Skin of body (tissue), 3 donors: ENCODE measurements at places on chromosomes 4 and X. TPM values are rescaled to one million over a fixed set of nuclear protein-coding genes. Genes with fewer than 3 reads are reported as not detected.

DNA sequence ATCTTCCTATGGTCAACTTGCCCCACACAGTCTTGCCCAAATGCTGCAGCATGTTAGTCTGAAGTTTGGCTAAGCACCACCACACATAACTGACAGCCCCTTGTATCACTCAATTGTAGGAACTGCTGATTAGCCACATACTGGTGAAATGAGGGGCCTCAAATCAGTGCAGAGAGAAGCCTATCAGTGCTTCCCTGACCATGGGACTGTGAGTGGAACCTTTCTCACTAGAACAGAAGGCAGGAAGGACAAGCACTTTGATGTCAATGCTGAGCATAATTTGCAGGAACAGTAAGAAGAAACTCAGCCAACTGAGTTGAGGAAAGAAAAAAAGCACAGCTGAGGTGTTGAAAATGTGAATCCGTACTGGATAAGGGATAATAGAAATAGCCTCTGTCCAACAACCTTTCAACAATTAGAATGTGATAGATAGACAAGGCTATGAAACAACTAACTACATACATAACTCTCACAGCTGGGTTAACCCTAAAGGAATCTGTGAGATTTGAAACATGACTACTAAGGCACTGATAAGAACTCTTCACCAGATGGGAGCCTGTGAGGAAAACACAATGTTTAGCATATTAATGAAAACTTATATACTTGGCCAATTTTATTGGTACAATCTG, 136.6 kb upstream of the SH3RF1 start:
- DNase-seq, result no peak

DNA sequence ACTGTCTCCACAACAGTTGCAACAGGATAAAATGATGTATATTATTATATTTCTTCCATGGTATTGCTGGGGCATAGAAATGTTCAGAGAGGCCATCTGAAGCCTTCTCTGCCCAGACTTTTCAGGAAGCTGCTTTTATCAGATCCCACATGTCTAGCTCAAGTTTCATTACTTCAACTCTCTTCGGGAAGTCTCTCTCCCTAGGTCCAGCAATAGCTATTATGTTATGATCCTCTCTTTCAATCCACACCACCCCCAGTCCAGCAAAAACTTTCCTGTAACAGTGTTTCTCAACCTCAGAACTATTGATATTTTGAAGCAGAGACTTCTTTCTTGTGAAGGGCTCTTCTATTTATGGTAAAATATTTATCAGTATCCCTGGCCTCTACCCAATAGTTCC, 44.9 kb downstream of the CXCL1 start:
- DNase-seq, result no peak

GRCh38 chrX:120790118-120790517, 85.5 kb downstream of the CT47B1 start:
- peak; percentile 73 for DNase-seq

The SYN1 gene
- 0.30 TPM for total RNA-seq

The TKTL2 gene
- total RNA-seq, result not detected

DNA sequence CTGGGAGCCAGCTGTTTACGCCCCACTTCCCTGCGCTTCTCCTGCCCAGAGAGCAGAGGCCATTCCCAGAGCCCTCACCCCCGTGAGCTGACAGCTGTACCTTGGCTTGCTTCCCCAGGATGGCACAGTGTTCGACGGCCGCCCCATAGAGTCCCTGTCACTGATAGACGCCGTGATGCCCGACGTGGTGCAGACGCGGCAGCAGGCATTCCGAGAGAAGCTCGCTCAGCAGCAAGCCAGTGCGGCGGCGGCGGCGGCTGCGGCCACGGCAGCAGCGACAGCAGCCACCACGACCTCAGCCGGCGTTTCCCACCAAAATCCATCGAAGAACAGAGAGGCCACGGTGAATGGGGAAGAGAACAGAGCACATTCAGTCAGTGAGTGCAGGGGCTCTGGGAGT, 77.7 kb downstream of the GPR143 start:
- DNase-seq, result no peak

The AWAT2 gene
- total RNA-seq, result 2.5 TPM

DNA sequence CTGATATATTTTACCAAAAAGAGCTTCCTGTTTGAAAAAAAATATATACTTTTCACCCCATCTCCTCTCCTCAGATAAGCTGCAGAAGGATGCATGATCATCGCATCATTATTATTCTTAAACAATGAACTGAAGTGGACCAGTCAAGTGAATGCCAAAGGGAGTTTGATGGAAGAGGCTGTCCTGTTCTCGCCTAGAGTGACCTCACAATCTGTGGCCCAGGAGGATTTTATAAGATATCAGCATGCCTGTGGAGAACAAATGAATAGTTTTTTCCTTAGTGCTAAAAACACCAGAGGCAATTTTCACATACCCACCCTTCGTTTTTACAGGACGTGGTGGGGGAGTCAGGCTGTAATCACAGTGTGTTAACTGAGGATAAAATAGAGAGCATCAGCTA, 112.7 kb downstream of the USP46 start:
- no peak for DNase-seq

DNA sequence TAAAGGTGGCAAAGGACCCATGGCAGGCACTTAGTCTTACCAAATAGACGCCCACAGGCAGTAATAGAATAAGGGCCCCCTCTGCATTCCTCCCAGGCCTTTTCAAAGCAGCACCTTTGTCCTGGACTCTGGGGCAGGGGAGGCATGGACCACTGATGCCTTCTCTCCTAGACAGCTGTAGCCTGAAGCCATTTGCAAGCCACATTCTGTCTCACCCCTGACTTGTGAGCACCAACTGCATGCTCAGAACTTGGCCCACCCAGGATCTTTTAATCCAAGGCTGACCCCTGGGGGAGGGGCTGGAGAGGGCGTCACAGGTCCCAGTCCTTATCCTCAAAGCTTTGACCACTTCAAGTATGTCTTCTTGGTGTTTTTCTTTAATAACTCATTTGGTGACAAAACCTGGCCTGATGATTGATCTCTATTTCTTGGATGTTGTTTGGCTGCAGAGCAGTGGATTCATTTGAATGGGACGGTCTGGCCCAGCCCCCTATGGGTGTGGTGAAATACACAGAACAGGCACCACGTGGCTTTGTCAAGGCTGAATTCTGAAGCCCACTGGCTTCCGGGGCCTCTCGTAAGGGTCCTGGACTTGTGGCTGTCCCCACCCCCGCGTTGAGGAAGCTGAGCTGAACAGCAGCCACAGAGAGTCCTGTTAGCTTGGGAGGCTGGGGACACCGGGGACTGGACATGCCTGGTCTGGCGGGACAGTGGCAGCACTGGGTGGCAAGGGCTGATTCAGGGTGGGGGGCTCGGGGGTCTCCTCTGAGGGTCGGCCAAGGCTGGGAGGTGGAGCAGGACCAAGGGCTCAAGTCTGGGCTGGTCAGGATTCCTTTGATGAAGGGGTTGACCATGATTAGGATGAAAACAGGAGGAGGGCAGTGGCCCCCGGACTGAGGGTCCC, 36.6 kb downstream of the ADRA2C start:
- no peak for DNase-seq

The TCEAL2 gene
- 0.39 TPM for total RNA-seq

The SOD3 gene
- total RNA-seq, result 15.2 TPM

- no peak for DNase-seq
Observed at GRCh38 chr4:184248216-184248615, 30.5 kb upstream of the ENPP6 start.

GRCh38 chr4:41154814-41155177, 59.5 kb downstream of the APBB2 start:
- no peak for DNase-seq

The FGFR3 gene
- total RNA-seq, result 30.4 TPM

DNA sequence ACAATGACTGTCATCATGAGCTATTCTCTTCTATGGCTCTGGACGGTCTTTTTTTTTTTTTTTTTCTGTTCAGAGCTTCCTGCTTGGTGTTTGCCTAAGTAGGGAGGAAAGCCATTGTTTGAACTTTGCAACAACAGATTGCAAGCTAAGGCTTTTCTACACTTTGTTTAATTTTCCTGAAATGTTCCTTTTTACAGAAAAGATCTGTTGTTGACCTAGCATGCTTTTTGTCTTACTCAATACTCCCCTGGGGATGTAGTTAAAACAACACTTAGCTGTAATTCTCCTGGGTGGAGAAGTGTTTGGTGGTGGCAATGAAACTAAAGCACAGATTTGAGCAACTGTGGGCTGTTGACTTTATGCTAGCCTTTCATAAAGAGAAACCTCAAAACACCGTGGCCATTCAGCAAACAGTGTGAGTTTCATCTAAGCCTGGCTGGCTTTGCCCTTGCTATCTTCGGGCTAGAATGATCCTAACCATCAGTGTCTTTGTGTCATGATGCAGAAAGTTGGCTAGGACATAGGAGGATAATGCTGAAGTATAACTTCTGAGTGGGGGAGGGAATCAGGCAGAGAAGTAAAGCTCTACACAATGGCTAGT, 110.5 kb downstream of the ANXA3 start:
- no peak for DNase-seq

The EMCN gene
- total RNA-seq, result 20.1 TPM

- no peak for DNase-seq
Observed at GRCh38 chr4:85496126-85496849, 21.3 kb downstream of the ARHGAP24 start.

The MAMLD1 gene
- 2.1 TPM for total RNA-seq

The PNPLA4 gene
- 9.8 TPM for total RNA-seq

- no peak for DNase-seq
Observed at GRCh38 chr4:82903737-82904136, 3.2 kb downstream of the THAP9 start.

- no peak for DNase-seq
Observed at GRCh38 chrX:69991685-69992084, 58.1 kb downstream of the AWAT2 start.

DNA sequence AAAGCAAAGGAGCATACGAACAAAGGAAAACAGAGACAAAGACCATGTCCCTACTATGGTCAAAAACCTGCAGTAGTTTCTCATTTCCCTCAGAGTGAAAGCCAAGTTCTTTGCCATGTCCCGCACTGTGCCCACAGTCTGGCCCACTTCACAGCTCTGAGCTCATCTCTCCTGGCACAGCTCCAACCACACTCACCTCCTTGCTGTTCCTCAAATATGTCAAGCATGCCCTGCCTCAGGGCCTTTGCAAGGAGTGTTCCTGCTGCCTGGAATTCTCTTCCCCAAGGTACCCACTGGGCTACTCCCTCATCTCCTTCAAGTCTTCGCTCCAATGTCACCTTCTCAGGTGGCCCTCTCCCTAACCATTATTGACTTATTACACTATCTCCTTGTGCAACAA, 72.1 kb downstream of the COX18 start:
- no peak for DNase-seq

- peak; percentile 27 for DNase-seq
Observed at GRCh38 chr4:85676850-85677590, 202.1 kb downstream of the ARHGAP24 start.

DNA sequence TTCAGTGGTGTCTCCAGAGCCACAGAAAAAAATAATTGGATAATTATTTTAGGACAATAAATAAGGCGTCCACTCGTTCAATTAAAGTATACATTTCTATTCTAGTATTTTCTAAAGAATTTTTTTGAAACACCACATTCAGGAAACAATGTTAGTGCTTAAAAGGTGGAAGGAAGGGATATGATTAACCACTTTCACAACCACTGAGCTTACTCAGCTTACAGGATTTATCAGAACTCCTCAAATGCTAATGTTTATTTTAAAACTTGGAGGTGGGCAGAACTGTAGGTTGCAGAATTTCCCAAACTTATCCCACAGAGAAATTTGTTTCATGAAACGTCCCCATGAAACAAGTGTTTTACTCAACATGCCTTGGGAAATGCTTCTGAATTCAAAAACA, 54.3 kb upstream of the MAGEB2 start:
- DNase-seq, result no peak

DNA sequence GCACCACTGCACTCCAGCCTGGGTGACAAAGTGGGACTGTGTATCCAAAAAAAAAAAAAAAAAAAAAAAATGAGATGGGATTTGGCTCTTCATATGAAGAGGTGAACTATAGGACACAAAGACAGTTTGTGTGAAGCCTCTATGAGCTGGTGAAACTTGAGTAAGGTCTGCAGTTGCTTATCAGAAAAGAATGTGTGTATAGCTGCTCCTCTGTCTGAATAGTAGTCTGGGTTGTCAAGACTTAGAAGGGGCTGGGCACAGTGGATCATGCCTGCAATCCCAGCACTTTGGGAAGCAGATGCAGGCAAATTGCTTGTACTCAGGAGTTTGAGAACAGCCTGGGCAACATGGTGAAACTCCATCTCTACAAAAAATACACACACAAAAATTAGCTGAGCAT, 82.8 kb downstream of the ARSF start:
- no peak for DNase-seq

The NLGN3 gene
- total RNA-seq, result 1.4 TPM

GRCh38 chr4:122914938-122915337, 7.5 kb downstream of the NUDT6 start:
- DNase-seq, result no peak
